ENCODE measurements at places on chromosomes 5 and 9.
A peak's percentile ranks its signal among the peaks of the same experiment; 100 is the strongest.

DNA sequence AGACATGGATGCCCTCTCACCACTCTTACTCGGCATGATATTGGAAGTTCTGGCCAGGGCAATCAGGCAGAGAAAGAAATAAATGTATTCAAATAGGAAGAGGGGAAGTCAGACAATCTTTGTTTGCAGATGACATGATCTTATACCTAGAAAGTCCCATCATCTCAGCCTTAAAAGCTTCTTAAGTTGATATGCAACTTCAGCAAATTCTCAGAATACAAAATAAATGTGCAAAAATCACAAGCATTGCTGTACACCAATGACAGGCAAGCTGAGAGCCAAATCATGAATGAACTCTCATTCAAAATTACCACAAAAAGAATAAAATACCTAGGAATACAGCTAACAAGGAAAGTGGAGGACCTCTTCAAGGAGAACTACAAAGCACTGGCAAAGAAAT is 2190.4 kb downstream of the MAT2B start:
- no peak for DNase-seq

- no peak for DNase-seq
Measured at GRCh38 chr9:115058175-115058574, 59.8 kb downstream of the TNC start.

DNA sequence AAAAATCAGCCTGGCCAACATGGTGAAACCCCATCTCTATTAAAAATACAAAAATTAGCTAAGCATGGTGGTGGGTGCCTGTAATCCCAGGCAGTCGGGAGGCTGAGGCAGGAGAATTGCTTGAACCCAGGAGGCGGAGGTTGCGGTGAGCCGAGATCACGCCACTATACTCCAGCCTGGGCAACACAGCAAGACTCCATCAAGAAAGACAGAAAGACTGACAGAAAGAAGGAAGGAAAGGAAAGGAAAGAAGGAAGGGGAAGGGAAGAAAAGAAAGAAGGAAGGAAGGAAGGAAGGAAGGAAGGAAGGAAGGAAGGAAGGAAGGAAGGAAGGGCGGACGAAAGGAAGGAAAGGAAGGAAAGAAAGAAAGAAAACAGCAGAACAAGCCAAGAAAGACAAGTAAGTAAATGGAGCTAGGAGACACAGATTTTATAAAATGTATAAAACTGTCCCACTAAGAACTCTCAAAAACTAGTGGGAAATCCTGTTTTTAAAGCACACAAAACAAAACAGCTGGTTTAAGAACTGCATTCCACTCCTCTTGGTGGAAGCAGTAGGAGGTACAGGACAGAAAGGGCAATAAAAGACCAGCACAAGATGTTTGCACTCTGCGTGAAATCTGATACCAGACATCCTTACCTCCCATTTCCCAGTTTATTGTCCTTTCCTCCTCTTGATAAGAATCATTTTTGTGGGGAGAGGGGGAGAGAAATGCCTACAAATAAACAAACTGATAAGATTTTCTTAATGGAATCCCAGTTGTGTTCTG is 46.7 kb downstream of the MYO10 start:
- DNase-seq, result no peak

- no peak for DNase-seq
Measured at GRCh38 chr5:59547731-59548130, 345.8 kb downstream of the PDE4D start.

- peak; percentile 46 for DNase-seq
Measured at GRCh38 chr5:69512740-69513260, 20.2 kb downstream of the OCLN start.

DNA sequence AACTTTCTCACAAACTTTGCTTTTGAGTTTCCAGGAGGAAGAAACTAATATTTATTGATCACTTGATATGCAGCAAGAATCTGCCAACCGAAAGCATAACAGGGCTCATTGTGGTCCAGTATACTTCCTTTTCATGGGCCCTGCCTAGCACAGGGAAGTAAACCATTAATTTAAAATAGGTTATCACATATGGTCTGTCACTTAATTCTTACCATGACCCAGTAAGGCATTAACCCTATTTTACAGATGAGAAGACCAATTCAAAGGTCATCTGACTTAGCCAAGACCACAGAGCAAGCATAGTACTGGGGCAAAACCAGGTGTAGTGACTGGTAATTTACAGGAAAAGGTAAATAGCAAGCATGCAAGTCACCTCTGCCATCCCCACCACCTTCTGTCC is 336.9 kb upstream of the DMAC1 start:
- no peak for DNase-seq
